GM06990 (cell line): ENCODE measurements at places on chromosomes 7 and 10.

- no peak for DNase-seq
Measured at GRCh38 chr7:88111954-88112471, 107.8 kb downstream of the SRI start.

GRCh38 chr10:47026301-47027107 is 115.3 kb downstream of the PTPN20 start:
- no peak for DNase-seq

DNA sequence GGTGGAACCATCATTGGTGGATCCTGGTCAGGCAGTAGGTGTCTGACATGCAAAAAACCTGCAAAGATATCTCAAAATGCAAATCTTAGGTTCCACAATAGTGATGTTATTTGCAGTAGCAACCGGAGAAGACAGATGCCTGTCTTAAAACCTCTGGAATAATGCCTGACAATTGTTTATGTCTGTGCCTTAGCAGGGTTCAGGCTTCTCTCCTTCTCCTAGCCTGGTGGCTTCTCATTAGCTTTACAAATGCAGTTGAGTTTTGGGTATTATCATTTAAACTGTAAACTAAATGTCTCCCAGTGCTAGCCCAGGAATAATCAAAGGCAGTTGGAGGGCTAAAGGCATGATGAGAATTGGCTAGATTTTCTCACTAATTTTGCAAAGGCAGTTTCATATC is 146.3 kb upstream of the NRG3 start:
- DNase-seq = no peak

DNA sequence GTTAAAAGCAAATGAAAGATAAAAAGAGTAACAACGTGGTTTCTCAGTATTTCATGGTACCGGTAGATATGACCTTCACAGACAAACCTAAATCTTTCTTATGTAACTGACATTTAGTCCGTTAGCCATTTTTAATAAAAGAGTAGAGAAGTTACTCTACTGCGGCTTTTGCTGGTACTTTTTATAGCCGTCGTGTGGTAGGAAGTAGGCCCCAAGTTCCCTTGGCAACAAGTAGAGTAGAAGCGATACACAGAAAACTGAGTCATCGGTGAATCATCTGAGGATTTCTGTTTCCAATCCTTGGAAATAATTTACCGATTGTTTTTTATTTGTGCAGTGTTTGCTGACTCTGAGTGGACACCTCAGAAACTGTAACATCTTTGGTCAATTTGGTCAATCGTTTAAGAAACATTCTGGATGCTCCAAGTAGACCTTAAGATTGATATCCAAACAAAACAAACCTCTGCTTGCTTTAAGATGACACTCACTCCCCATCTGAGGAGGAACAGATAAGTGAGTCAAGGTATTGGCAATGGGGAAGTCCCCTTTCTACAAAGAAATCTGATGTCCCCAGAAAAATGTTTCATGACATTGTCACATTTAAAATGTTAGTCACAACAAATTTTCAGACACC is 63.9 kb upstream of the AHR start:
- DNase-seq = peak; percentile 62

GRCh38 chr10:95309958-95310357 is 19.2 kb upstream of the PDLIM1 start:
- no peak for DNase-seq

GRCh38 chr10:1488970-1489548 is 248.3 kb downstream of the ADARB2 start:
- peak; percentile 79 for DNase-seq

DNA sequence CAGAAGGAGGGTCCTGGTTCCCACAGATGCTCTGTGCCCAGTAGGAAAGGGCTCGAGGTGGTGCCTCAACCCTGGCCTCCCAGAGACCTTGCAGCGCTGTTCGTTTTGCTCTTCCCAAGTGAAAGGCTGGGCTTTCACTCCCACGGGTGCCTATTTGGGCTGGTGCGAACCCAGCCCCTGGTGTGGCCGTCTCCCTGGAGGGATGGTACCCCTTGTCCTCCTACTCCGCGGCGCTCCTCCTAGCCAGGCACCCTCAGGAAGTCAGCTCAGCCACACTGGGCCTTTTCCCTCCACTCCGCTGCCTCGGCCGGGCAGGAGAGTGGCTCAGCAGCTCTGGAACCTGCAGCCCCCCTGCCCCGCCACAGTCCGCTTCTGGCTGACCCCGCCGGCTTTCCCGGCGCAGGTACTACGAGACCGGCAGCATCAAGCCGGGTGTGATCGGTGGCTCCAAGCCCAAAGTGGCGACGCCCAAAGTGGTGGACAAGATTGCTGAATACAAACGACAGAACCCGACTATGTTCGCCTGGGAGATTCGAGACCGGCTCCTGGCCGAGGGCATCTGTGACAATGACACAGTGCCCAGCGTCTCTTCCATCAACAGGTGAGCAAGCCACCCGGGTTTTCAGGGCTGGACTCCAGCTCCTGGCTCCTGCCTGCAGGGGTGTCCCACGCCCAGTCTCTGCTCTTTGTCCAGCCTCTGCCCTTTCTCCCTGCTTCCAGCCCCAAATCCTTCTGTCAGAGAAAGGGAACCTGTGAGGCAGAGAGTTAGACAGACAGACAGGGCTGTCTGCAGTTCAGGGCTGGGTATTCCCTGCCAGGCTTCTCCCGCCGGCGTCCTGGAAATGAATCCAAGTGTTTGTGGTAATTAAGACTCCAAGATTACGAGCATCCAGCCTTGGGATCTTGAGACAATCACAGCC is 5.2 kb downstream of the PAX2 start:
- no peak for DNase-seq

- no peak for DNase-seq
Measured at GRCh38 chr10:36183726-36184125, 541.6 kb upstream of the FZD8 start.

- no peak for DNase-seq
Measured at GRCh38 chr7:82317257-82317721, 126.3 kb downstream of the CACNA2D1 start.

- DNase-seq = no peak
Measured at GRCh38 chr7:35700333-35700732, 5.4 kb upstream of the HERPUD2 start.
